Activated CD8-positive, alpha-beta memory T cell treated with anti-CD3 and anti-CD28 coated beads, Interleukin-2, amount 50 U/mL, for 4 hours (primary cell): ENCODE measurements at places on chromosomes 4 and X.
A peak's percentile ranks its signal among the peaks of the same experiment; 100 is the strongest.

DNA sequence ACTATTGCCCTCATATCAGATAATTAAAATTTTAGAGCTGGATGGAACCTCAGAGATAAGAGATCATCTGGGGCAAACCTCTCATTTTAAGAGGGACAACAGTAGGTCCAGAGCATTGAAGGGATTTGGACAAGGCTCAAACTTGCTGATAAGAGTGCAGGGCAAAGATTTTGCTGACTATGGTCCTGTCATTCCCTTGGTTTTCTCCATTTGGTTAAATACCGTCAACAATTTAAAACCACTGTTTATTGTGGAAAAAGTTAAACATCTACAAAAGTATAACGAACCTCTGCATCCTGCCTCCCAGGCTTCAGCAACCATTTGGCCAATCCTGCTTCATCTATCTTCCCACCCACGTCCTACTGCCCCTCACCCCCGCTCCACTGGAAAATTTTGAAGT is 10.7 kb upstream of the KIT start:
- DNase-seq, result no peak

- DNase-seq, result no peak
Measured at GRCh38 chr4:173698557-173699262, 168.7 kb upstream of the HAND2 start.

DNA sequence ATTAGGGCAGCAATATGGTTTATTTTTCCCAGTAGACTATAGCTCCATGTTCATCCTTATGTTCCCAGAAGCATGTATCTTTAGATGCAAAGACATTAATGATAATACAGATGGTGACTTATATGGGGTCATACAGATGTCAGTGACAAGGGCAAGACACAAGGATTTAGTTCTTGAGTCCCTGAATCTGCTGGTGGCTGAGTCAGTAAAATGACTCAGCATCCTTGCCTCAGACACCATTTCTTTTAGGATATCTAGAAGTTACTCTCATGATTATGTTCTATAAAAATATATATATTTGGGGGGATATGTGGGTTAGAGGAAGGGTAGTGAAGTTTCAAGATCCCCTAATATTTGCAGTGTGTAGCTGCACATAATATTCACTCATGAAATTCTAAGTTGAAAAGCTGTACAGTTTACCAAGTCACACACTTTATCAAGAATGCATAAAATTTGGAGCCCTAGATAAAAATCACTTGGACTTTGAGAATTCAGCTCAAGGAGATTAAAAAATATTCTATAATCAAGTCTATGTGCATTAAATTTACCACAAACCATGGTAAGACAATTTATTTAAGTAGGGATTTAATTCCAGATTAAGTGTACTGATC is 101.9 kb downstream of the LNX1 start:
- DNase-seq, result no peak

DNA sequence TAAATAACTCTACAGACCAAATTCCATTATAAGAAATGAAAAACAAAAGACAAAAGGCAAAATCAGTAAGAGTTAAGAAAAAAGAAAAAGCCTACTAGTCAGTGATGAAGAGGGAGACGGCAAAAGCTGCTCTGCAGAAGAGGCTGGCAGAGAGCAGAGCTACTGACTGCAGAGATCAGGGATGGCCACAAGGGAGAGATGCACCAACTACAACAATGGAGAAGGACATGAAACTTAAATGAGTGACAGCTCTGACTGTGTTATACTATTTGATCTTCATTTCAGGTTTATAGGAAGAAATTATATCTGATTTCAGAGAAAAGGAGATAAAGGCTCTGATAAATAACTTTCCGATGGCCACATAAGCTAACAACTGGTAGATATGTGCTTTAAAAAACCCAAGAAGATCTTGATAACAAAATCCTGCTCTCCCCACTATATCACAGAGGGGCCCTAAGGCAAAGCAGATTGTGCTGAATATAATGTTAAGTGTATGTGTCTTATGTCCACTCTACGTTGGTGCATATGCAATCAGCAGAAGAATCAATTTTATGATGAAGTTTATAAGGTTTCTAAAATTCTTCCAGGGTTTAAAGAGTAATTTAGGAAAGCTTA is 58.4 kb upstream of the COX18 start:
- no peak for DNase-seq

DNA sequence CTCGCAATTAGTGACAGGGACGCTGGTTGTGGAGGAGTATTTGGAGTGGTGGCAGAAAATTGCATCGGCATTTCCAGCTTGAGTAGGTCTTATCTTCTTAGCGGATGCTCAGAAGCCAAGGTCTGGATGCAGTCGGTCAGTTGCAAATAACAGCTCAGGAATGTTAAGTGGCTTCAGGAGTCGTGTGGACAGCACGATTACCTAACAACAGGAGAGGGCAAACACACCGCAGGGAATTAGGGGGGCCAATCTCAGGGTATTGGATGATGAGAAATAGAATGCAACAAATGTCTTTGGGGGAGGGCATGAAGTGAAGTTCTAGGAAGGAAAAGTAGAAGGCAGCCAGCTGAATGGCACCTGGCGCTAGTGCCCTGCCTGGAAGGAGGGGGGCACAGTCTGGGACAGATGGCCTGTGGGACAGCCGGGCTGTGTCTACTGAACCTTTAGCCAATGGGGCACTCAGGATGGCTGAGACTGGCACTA is 11.8 kb downstream of the RASL11B start:
- no peak for DNase-seq

DNA sequence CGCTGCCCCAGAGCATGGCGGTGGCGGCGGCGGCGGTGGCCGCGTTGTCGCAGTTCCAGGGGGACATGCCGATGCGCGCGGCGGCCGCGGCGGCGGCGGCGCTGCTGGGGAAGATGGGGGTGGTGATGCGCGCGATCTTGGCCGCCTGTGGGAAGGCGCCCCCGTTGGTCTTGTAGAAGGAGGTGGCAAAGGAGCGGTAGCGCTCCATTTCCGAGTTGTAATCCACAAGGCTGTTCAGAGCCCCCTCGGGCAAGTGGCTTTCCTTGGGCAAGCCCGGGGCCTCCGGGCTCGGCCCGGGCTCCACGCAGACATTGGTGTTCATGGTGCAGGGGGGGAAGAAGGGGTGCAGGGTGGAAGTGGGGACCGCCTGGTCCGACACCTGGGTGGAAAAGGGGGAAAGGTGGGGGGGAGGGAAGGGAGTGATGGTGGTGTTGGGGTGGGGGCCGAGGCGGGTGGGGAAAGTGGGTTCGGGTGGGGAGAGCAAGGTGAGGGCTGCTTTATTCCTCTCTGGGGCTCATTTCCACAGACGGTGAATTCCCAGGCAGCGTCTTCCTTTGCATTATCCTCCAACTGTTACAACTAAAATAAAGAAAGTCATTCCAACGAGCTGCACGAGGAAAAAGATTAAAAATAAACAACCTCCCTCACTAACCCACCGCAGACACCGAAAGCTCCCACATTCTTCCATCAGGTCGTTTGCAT is 3.1 kb downstream of the CXXC4 start:
- peak; percentile 45 for DNase-seq

DNA sequence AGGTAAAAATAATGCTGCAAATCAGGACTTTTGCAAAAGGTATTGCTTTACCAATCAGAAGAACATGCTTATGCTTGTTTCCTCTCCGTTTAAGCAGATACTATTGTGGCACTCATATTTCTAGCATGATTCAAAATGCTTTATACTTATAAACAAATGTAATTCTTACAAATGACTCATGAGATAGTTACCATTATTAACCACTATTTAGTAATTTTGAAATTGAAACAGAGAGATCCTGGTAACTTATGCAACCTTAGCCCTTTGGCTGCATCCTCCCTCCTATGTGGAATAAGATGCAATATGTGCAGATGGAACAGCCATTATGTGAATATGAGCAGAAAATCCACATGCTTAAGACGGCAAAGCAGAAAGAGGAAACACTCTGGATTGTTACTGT is 164.7 kb downstream of the PCDH18 start:
- no peak for DNase-seq

DNA sequence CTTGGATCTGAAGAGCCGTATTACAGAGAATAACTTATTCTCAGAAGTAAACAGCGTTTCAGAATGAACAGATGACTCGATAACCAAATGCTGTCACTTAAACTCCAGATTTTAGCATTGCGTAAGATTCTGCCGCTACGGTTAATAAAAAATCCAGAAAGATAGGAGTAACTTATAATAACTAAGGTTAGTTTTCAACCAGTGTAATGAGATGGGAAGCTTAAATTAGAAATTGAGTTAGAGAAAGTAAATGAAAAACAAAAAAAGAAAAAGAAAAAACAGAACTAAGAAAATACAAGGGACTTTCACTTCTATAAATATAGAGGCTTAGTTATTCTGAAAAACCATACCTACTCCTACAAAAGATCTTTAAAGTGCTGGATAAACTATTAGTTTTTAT is 13.1 kb upstream of the PARM1 start:
- no peak for DNase-seq

- no peak for DNase-seq
Measured at GRCh38 chrX:134139090-134139489, 97.9 kb upstream of the CCDC160 start.

DNA sequence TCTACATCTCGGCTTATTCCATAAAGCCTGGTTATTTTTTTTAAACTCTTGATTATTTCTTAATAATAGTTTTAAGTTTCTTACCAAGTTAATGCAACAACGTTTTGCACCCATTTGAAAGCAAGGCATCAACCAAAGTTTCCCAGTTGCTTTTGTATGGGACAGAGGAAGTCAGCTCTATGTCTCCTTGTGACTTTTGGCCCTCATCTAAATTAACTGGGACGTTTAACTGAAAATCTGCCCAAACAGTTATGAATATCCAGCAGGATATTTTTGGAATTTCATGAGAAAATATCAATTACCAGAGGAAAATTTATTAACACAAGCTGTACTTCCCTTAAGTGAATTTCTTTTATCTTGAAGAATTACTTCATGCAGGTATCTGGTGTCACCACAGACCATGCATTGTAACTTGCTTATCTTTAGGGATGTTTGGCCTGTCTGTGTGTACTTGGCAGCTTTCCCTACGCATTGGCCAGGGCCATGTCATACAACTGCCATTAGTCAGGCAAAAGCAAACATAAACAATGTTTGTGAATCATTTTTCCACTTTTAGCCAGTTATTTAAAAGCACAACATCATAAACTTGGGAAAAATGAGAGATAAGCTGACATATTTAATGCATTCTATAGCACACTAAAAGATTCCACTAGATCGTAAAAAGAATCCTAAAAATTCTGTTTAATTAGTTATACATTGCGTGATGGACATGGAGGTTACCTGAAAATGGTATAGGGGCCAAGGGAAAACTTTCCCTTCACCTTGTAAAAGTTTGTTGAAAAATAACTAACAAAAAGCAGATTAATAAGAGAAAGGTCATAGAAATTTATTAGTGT is 101.4 kb upstream of the PDE5A start:
- no peak for DNase-seq

DNA sequence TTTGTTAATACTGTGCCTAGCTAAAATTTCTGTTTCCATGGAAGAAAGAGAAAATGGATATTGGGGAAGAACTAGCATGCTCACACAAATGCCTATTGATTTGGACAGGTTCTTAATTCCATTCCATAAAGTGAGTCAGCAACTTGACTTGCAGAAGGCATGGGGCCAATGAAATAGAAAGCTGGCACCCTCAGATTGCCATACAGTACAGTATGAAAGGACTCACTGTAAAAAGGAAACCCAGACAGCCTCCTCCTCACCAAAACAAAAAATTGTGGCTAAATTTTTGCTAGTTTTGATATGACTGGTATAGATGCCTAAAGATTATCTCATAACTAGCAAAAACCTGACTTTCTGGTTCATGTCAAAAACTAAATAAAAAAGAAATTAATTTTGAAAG is 11.2 kb upstream of the TAB3 start:
- DNase-seq, result no peak

DNA sequence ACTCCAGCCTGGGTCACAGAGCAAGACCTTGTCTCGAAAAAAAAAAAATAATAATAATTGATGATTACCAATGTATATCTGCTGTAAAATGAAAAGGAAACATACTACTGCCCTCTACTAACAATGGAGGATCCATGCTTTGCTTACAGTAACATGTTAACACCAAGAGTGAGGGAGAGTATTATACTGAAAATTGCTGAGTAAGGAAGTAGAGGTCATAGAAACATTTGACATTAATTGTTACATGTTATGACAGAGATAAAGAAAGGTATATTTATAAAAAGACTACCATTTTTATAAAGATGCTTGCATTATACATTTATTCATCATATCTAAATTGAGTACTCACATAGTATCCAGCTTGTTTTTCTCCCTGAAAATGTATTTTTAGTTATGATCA is 1989.8 kb upstream of the TENM3 start:
- no peak for DNase-seq
